ENCODE measurements at places on chromosomes 2 and 18.

DNA sequence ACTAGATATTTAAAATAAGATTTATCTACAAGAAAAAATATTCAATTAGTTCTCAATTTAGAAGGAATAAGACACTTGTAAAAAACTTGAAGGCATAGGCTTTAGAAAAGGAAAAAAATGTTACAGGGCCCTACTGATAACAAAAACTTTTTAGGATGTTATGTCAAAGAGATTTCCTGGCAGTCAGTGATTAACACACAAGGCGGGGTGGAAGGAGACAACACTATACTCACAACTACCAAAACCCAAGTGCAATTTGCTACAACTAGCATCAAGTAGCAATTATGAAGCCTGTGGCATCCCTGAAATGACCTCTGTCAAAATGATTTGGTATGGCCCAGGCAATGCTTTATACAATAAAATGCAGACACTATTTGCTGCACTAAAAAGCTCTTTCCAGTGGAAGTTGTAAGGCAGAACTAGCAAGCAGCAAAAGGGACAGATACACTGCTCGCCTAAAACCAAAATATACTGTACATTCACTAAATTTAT, 15.3 kb downstream of the STRN start:
- DNase-seq, result no peak

- no peak for DNase-seq
These were observed 180.9 kb downstream of the FIGN start for GRCh38 chr2:163554864-163555263.

DNA sequence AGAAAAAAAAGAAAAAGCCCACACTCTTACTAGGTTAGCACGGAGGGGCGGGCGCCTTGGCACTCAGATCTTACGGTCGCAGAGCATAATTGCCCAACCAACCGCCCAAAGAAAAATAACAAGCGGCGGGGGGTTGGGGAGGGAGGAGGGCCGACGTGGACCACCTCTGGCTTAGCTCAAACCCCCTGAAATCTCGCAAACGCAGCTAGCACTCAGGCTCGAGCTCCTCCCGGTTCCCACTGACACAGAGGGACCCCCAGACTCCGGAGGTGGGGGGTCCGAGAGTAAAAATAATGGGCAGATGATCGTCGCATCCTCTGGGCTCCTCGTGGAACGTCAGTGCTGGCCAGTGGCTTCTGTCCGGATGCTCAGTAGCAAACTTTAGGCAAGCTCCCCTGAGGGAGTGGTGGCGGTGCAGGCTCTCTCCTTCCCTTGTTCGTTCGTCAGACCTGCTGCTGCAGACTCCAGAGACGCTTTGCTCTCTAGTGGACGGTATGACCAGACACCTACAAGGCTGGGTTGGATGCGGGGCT, 12.0 kb downstream of the CATIP start:
- no peak for DNase-seq

- DNase-seq, result no peak
These were observed 74.9 kb downstream of the ANKRD44 start for GRCh38 chr2:197235711-197236110.

DNA sequence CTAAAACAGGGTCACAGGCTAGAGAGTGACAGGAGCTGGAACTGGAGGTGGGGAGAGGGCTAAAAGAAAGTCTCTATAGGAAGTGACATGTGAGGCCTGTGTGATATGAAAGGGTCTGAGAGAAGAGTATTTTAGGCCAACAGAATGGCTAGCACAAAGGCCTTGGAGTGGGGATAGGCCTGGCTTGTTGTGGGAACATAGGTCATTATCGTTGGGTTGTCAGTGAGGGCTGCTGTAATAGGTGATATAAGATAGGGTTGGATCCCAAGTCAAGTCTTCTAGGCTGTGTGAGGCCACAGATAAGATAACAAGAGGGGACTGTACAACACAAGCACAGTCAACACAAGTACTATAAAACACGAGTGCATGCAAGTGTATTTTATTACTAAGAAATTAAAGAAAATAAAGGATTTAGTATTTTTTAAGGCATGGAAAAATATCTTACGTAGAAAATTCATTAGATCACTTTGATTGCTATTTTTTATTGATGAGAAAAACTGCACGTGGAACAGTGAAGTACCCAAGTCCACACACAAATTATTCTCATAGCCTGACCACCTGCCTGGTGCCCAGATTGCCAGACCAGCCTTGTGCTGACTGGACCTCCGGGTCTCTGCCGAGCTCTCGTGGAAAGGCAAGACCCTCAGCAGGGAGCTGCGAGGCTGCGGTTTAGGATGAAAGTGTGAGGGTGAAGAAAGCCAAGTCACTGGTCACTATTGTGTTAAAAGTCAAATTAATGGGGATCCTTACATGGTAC, 14.1 kb downstream of the LTBP1 start:
- no peak for DNase-seq

DNA sequence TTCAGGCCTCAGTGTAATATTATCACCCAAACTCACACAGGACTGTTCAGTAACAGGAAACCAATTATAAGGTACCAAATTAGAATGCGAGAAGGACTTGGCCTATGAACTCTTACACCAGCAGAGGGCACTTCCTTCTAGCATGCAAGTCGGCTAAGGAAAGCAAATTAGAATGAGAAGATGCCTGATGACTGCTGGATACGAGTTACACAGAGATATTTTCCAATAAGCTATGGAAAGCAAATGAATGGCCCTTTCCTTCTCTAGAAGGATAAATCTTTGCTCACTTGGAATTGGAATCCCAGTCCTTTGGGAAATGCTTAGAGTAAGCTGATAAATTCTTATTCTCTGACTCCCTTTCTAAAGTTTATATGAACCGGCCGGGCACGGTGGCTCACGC, 109.8 kb downstream of the AP1S3 start:
- no peak for DNase-seq

- DNase-seq, result no peak
These were observed 2.8 kb downstream of the M1AP start for GRCh38 chr2:74645344-74645743.

DNA sequence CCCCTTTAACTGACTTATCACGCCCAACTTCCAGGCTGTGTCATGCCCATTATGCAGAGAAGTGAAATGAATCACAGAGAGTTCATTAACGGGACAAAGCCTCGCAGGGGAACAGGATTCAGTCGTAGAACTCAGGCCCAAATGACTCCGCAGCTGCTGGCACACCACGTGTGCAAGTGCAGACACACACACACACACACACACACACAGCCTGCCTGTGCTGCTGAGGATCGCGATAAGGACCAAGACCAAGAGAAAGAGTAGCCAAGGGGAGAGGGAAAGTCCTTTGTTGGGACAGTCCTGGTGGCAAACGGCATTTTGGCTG, 90.0 kb upstream of the TAF1B start:
- DNase-seq, result no peak

GRCh38 chr2:227230151-227230550, 65.7 kb downstream of the COL4A3 start:
- no peak for DNase-seq

DNA sequence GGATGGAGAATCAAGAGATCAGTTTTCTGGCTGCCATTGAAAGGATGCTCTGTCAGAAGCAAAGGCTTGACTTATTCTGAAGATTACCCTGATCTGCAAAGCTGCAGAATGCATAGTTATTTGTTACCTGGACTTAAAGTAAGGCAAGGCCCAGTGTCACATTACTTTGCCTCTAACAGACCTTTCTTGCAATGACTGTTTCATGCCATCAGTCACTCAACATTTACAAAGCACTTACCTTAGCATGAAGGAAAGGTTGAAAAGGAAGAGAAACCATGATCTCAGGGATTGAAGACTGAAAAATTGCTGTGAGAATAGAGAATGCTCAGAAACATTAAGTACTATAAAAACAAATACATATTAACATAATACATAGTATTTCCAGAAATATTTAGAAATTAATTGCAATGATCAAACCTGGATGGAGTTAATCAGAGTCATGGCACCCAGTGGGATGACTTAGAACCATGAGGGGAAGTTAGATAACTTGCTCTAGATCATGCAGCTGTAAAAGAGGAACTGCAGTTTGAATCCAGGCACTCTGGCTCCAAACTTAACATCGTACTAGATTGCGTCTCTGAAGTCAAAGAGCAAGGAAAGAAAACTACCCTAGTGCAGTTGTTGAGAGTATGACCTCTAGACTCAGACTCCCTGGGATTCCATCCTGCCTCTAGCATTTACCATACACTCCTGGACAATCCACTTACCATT, 26.5 kb upstream of the FAM117B start:
- DNase-seq, result no peak

GRCh38 chr2:180753809-180754761, 226.3 kb upstream of the UBE2E3 start:
- no peak for DNase-seq

GRCh38 chr2:136381722-136382633, 264.0 kb upstream of the CXCR4 start:
- no peak for DNase-seq
